Peyer's patch (tissue), 4 donors: ENCODE measurements at places on chromosomes 1 and 21.

- DNase-seq = no peak
Observed at GRCh38 chr21:39377444-39378050, 28.7 kb upstream of the HMGN1 start.

GRCh38 chr1:59502009-59502691 lies 205.3 kb downstream of the FGGY start:
- DNase-seq = no peak

- DNase-seq = no peak
Observed at GRCh38 chr1:115687744-115688143, 46.0 kb downstream of the VANGL1 start.

DNA sequence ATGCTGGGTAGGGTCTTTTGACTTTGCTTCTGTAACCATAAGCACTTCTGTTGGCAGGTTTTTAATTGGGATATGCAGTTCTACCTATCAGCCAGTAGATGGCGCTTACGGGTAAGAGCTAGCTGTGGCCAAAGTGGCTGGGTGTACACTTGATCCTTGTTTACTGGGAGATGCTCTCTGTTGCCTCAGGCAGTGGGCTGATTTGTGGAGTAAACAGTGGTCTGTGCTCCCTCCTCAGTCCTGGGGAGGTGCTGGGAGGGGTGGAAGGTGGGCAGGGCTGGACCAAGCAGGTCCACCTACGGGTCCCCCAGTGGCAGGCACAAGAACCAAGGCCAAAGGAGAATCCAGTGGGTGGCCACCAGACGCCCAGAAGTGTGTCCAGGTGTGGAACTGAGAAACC lies 43.4 kb downstream of the RALGPS2 start:
- no peak for DNase-seq

- no peak for DNase-seq
Observed at GRCh38 chr1:199551967-199552565, 475.4 kb upstream of the NR5A2 start.

DNA sequence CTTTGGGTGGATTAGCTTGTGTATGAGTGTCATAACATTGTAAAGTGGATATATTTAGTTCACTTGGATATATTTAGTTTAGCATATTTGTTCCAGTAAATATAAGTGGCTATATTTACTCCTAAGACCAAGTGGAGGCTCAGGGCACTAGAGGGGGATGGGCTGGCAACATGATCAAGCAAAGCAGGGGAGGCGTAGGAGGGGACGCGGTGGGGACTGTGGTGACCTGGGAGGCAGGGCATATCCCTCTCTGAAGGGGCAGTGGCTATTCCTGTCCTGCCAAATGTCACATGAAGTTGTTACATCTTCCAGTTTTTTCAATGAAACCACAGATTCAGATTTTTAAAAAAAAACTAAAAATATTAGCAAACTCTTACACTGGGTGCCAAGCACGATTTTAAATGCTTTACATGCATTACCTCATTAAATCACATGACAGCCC lies 51.9 kb upstream of the EDN2 start:
- DNase-seq = no peak

- no peak for DNase-seq
Observed at GRCh38 chr1:39484564-39484963, 6.9 kb upstream of the BMP8A start.

GRCh38 chr1:151611288-151611790 lies 511 bp upstream of the SNX27 start:
- DNase-seq = no peak

DNA sequence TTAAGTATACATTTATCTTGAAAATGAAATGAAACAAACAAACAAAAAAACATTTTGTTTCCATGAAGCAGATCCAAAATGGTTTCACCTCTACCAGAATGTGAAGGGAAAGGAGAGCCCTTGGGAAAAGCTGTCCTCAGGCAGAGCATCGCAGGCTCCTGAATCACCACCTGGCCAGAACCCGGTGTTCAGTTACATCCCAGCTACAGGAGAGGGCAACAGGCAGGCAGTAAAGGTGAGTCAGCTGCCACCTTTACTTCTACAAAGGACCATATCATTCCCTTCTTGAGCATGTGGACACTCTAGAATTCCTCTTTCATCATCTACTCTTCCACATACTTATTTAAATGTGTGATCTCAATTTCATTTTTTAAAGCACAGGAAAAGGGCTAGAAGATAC lies 151.2 kb downstream of the PIGK start:
- no peak for DNase-seq

GRCh38 chr1:223143537-223144248 lies 645 bp upstream of the TLR5 start:
- DNase-seq = peak; percentile 69

GRCh38 chr21:17427831-17428483 lies 84.9 kb upstream of the CXADR start:
- DNase-seq = no peak

DNA sequence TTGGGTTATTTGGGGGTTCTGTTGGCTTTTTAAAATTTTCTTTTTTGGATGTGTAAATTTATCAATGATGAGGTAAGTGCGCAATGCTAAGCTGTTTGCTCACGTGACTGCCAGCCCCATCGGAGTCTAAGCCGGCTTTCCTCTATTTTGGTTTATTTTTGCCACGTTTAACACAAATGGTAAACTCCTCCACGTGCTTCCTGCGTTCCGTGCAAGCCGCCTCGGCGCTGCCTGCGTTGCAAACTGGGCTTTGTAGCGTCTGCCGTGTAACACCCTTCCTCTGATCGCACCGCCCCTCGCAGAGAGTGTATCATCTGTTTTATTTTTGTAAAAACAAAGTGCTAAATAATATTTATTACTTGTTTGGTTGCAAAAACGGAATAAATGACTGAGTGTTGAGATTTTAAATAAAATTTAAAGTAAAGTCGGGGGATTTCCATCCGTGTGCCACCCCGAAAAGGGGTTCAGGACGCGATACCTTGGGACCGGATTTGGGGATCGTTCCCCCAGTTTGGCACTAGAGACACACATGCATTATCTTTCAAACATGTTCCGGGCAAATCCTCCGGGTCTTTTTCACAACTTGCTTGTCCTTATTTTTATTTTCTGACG lies 3.1 kb downstream of the OLIG2 start:
- no peak for DNase-seq

DNA sequence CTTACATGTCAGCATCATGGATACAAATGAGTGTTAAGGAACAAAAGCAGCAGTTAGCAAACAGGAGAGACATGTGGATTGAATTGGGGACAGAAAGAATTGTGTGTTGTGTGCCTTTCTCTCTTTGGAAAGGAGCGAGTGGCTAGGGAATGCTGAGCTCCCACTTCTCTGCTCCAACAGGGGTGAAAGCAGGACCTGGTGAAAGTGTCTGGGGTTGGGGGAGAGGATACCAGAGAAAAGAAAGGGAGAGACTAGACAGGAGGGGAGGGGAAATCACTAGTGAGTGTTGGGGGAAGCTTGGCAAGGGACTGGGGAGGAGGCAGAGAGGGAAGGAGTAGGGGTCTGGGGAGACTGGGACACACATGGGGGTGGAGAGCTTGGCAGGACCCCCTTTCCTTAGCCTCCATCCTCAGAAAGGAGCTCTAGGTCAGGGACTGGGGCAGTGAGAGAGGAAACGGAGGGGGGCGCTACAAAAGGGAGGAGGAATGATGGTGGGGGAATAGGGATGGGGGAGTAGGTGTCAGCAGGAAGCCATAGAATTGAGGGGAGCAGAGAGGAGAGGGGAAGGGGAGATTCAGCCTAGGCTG lies 2.2 kb downstream of the KIRREL1 start:
- DNase-seq = no peak

- no peak for DNase-seq
Observed at GRCh38 chr1:70140894-70141293, 64.5 kb downstream of the LRRC40 start.

DNA sequence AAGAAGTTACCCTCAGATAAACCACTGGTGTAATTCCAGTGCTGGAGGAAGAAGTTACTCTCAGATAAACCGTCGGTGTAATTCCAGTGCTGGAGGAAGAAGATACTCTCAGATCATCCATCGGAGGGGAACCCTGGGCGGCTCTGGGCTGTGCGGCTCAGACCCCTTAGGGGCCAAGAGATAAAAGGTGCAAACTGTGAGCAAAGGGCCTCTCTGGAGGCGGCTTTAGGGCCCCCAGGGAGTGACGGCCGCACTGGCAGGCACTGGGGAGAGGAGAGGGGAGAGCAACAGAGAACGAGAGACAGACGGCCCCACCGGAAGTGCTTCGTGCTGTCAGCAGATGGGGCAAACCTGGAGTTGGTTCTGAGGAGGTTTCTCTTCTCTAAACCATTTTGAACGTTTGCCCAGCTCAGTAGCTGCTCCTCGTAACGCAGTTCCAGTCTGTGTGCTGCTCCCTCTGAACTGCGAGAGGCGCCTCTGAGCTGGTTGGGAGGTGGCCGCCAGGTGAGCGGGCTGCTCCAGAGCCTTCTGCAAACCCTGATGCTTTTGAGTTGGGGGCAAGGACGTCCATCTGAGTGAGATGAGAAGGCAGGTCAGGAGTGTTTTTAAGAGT lies 62.6 kb upstream of the COL6A1 start:
- no peak for DNase-seq

- no peak for DNase-seq
Observed at GRCh38 chr1:111192074-111192473, 8.4 kb downstream of the DENND2D start.

DNA sequence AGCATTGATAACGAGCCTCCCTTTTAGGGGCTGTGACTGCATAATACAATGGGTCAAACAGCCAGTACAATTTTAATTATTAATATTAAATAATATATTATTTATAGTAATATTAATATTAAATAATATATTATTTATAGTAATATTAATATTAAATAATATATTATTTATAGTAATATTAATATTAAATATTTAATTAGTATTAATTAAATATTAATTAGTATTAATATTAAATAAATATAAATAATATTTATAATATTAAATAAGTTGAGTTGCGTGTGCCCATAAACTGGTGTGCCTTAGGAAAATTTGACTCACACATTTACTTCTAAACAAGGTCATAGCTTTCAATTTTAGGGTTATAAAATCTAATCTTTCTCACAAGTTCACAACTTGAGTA lies 509.3 kb upstream of the RGS18 start:
- no peak for DNase-seq

- no peak for DNase-seq
Observed at GRCh38 chr1:224762046-224762445, 145.9 kb downstream of the CNIH3 start.

GRCh38 chr1:211738691-211739301 lies 63.4 kb upstream of the NEK2 start:
- DNase-seq = no peak

GRCh38 chr1:166969074-166969677 lies 6.2 kb downstream of the ILDR2 start:
- DNase-seq = no peak

GRCh38 chr21:46109313-46110221 lies 11.7 kb downstream of the COL6A2 start:
- DNase-seq = peak; percentile 28
